ENCODE measurements at places on chromosomes 4 and X. TPM values are rescaled to one million over a fixed set of nuclear protein-coding genes. Genes with fewer than 3 reads are reported as not detected.

GRCh38 chr4:173367285-173367684 is 3.5 kb upstream of the SAP30 start:
- H3K4me3 ChIP-seq, result no peak overlapping the region
- no peak for DNase-seq
- no peak overlapping the region for H3K27ac ChIP-seq
- no peaks in the 10 kb centered on the region for H3K27me3 ChIP-seq
- H3K36me3 ChIP-seq, result no peaks in the 10 kb centered on the region
- H3K4me1 ChIP-seq, result peaks cover 40% of the 10 kb centered on the region

Gene RASL11B
- total RNA-seq, result not detected

GRCh38 chr4:151530230-151530629 is 121.3 kb downstream of the FHIP1A start:
- H3K4me1 ChIP-seq, result no peaks in the 10 kb centered on the region
- no peak overlapping the region for H3K27ac ChIP-seq
- no peaks in the 10 kb centered on the region for H3K27me3 ChIP-seq
- DNase-seq, result no peak
- no peak overlapping the region for H3K4me3 ChIP-seq
- H3K36me3 ChIP-seq, result no peaks in the 10 kb centered on the region

DNA sequence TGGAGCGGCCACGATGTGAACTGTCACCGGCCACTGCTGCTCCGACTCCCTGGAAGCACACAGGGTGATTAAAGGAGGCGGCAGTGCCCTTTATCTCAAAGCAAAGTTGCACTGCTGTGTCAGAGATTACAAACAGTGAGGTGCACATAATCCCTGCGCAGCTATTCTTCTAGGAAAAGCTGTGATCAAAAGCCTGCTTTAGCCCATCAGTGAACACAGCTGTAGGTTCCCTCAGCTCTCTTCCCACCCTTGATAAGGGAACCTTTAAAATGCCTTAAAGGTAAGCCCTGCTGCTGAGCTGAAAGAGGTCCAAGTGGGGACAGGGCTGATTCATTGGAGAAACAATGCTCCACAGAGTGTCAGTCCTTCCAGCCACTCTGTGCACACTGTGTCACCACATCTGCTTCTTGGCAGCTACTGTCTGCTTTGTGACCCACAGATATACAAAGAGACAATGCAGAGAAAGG is 127.6 kb downstream of the EIF4E start:
- H3K4me1 ChIP-seq, result no peaks in the 10 kb centered on the region
- no peak overlapping the region for H3K27ac ChIP-seq
- H3K27me3 ChIP-seq, result no peaks in the 10 kb centered on the region
- no peak for DNase-seq
- H3K36me3 ChIP-seq, result no peaks in the 10 kb centered on the region

DNA sequence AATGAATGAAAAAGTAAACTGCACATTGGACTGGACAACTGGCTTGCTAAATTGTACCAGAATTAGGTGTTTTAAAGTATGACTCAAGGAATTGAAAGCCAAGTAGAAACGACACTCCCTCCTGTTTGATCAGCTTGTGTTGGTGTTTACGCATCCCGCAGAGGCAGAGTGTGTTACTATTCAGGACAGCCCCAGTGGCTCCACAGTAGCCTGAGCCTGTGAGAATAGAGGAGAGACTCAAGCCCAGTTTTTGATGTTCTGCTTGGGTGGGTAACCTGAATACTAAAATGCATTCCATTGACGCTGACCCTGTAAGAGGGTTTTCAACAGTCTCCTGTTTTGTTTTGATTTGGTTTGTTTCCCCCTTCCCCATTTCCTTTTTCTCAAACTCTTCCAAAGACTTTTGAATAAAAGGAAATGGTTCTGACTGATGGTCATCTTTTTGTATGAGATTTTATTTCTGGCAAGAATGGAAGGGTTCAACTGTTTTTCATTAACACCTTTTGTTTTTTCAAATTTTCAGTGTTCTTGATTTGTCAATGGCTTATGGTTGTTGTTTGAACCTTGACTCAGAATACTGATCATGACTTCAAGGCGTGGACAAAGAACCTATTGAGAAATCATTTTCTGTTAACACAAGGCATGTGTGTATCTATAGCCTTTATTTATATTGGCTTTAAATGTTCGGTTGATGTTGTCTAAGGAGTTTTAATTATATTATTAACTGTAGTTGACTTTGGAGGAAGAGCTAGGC is 10.2 kb downstream of the ADGRL3 start:
- H3K27me3 ChIP-seq, result no peaks in the 10 kb centered on the region
- H3K36me3 ChIP-seq, result no peaks in the 10 kb centered on the region
- no peak for DNase-seq
- H3K4me1 ChIP-seq, result no peaks in the 10 kb centered on the region
- H3K27ac ChIP-seq, result no peak overlapping the region

Gene NLRP2B
- not detected for total RNA-seq

DNA sequence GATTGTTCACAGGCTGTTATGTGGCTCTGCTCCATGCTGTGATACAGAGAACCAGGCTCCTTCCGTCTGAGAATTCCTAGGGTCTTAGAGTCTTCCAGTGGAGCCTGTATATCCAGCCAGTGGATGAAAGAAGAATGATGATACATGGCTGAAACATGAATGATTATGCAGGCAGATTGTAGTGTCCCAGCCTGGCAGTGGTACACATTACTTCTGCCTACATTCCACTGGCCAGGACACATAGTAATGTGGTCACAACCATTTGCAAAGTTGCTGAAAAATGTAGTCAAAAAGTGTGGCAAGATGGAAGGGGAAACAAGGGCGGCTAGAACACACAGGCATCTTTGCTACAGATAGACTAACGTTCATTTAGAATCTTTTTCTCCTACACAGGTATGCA is 4.5 kb upstream of the GBA3 start:
- H3K4me3 ChIP-seq, result no peak overlapping the region
- no peak overlapping the region for H3K27ac ChIP-seq
- DNase-seq, result no peak

Gene RHOH
- total RNA-seq, result 198 TPM

DNA sequence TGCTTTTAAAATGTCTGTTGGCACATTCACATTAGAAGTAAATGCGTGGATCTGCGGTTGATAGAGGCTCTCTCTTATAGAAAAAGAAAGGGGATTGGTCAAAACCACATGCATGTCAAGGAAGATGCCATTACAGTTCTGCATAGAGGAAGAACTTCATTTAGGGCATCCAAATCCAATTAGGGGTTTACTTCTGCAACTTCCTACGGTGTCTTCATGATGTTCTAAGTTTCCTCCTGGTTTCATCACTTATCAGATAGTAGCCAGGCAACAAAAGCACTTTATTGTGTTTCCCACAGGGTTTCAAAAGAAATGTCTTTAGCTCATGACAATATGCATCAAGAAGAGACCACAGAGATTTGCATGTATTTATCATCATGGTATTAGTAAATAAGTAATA is 136.0 kb upstream of the HPGD start:
- H3K4me3 ChIP-seq, result no peak overlapping the region
- H3K36me3 ChIP-seq, result no peaks in the 10 kb centered on the region
- H3K4me1 ChIP-seq, result no peaks in the 10 kb centered on the region
- DNase-seq, result no peak

Gene MAD2L1
- total RNA-seq, result 8.0 TPM

- no peaks in the 10 kb centered on the region for H3K4me1 ChIP-seq
- H3K36me3 ChIP-seq, result no peaks in the 10 kb centered on the region
- no peak overlapping the region for H3K4me3 ChIP-seq
- DNase-seq, result no peak
These were observed 10.1 kb upstream of the MPP1 start for GRCh38 chrX:154815274-154815818.

- H3K27me3 ChIP-seq, result no peaks in the 10 kb centered on the region
- H3K4me1 ChIP-seq, result peaks cover 39% of the 10 kb centered on the region
- peak; percentile 52 for DNase-seq
These were observed 552 bp downstream of the ADH5 start for GRCh38 chr4:99088023-99088449.

Gene TEX13B
- total RNA-seq, result not detected

DNA sequence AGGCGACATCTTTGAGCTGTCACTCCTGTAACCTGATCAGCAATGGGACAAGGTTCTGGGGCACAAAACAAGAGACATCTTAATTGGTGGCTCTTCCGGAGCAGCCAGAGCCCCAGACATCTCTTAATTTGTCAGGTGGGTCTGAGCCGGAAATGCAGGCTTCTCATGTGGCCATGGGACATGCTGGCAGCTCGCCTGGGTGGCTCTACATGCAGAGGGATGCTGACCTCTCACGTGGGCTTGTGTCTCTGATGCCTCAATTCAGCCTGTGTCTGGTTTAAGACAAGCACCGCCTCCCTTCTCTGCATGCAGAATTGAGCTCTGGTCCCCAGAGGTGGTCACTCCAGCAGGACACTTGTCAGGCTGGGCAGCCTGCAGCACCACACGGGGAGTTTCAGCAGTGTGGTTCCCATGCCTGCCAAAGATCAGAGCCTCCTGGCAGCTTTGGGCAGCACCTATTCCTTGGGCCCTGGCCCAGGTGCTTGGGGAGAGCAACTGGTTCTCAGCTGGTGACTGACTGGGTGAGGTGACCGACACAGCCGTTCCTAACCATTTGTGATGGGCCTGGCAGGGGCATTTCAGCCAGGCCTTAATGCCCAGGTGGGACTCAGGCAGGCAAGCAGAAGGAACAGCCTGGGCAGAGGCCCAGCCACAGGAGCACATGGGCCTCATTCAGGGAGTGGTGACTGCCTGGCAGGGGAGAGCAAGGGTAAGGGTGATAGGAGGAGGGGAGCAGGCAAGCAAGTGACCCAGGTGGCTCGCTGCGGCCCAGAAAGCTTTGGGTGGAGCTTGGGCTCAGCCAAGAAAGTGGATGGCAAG is 53.4 kb downstream of the HMX1 start:
- H3K4me3 ChIP-seq, result no peak overlapping the region
- no peaks in the 10 kb centered on the region for H3K27me3 ChIP-seq
- no peaks in the 10 kb centered on the region for H3K4me1 ChIP-seq
- H3K36me3 ChIP-seq, result no peaks in the 10 kb centered on the region
- DNase-seq, result no peak
- H3K27ac ChIP-seq, result no peak overlapping the region

GRCh38 chr4:15777697-15778288 is 335 bp upstream of the CD38 start:
- no peaks in the 10 kb centered on the region for H3K36me3 ChIP-seq
- no peaks in the 10 kb centered on the region for H3K27me3 ChIP-seq
- peaks cover 34% of the 10 kb centered on the region for H3K4me1 ChIP-seq
- DNase-seq, result no peak

Gene PKD2
- 6.8 TPM for total RNA-seq

DNA sequence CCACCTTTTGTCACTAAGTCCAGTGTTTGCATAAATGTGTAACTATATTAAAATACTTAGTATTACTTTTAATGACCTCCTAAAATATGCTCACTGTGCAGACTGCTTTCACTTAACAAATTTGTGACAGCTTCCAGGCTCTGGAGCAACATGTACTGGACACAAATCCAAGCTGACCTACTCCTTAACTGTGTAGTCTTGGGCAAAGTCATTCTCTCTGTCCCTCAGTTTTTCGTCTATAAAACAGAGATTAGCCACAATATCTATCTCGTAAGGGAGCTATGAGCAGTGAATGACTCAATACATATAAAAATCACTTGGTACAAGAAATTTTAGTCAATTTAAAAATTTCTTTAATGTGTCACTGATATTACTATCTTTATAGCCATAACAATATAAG is 20.4 kb upstream of the RAB40A start:
- no peaks in the 10 kb centered on the region for H3K27me3 ChIP-seq
- no peak overlapping the region for H3K4me3 ChIP-seq
- no peaks in the 10 kb centered on the region for H3K4me1 ChIP-seq
- H3K27ac ChIP-seq, result no peak overlapping the region
- no peaks in the 10 kb centered on the region for H3K36me3 ChIP-seq

Gene ASMT
- total RNA-seq, result not detected

- H3K27ac ChIP-seq, result no peak overlapping the region
- H3K4me3 ChIP-seq, result no peak overlapping the region
These were observed 23.2 kb upstream of the SMIM20 start for GRCh38 chr4:25890571-25891485.

- H3K4me1 ChIP-seq, result no peaks in the 10 kb centered on the region
- H3K4me3 ChIP-seq, result no peak overlapping the region
- no peaks in the 10 kb centered on the region for H3K36me3 ChIP-seq
- no peak overlapping the region for H3K27ac ChIP-seq
- no peaks in the 10 kb centered on the region for H3K27me3 ChIP-seq
These were observed 684.0 kb upstream of the MAGEB2 start for GRCh38 chrX:29531336-29531735.

DNA sequence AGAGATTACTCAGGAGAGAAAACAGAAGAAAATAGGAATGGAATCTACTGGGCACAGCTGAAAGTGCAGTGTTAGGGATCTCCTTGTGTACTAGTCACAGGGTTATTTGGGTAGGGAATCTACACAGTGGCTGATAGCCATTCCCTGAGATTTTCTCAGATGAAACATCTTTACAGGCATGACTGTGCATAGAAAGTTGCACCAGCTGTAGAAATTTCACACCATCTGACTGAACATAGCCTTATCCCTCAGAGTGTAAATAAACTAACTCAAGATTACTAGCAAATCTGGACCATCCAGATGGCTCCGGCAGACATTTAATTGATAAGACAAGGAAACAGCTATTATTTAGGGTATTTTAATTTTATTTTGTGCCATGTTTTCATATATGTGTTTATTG is 2053.5 kb upstream of the TENM3 start:
- H3K27me3 ChIP-seq, result no peaks in the 10 kb centered on the region
- H3K4me3 ChIP-seq, result no peak overlapping the region
- H3K36me3 ChIP-seq, result no peaks in the 10 kb centered on the region
- H3K27ac ChIP-seq, result no peak overlapping the region
- no peak for DNase-seq
- H3K4me1 ChIP-seq, result no peaks in the 10 kb centered on the region

Gene BEX2
- total RNA-seq, result 48.2 TPM

- H3K27ac ChIP-seq, result no peak overlapping the region
- no peaks in the 10 kb centered on the region for H3K36me3 ChIP-seq
- no peaks in the 10 kb centered on the region for H3K27me3 ChIP-seq
- no peak for DNase-seq
These were observed 51.2 kb downstream of the NR3C2 start for GRCh38 chr4:148391056-148391455.

Gene HDX
- 0.29 TPM for total RNA-seq

Gene SGMS2
- 0.67 TPM for total RNA-seq

DNA sequence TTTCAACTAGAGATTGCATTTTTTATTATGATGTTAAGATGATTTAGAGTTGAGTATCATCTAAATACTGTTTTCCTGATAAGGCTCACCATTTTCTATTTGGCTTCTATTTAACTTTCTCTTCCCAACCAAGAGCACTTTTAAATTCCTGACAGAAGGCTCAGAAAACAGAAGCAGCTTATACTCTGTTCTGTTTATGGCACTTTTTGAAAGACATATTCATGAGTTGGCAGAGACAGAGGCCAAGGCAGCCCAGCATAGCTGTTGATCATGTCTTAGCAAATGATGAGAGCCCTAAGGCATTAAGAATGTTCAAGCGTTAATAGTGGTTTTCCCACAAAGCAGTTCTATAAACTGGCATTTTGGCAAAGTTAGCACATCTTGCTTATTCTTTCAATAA is 330.3 kb downstream of the TRAM1L1 start:
- no peak overlapping the region for H3K4me3 ChIP-seq
- no peaks in the 10 kb centered on the region for H3K27me3 ChIP-seq
- no peaks in the 10 kb centered on the region for H3K4me1 ChIP-seq
- no peak overlapping the region for H3K27ac ChIP-seq
- H3K36me3 ChIP-seq, result no peaks in the 10 kb centered on the region

Gene NRK
- not detected for total RNA-seq

- no peak for DNase-seq
- no peaks in the 10 kb centered on the region for H3K27me3 ChIP-seq
- H3K4me3 ChIP-seq, result no peak overlapping the region
- H3K4me1 ChIP-seq, result no peaks in the 10 kb centered on the region
- no peak overlapping the region for H3K27ac ChIP-seq
- H3K36me3 ChIP-seq, result peaks cover 4% of the 10 kb centered on the region
These were observed 7.3 kb downstream of the SLC25A5 start for GRCh38 chrX:119475389-119476101.

Gene PIM2
- total RNA-seq, result 117 TPM
